ENCODE measurements at places on chromosomes 7 and 10. TPM values are rescaled to one million over a fixed set of nuclear protein-coding genes. Genes with fewer than 3 reads are reported as not detected.

- H3K36me3 ChIP-seq, result no peaks in the 10 kb centered on the region
- H3K4me1 ChIP-seq, result no peaks in the 10 kb centered on the region
- no peak overlapping the region for H3K4me3 ChIP-seq
- no peak for DNase-seq
Observed at GRCh38 chr10:64477791-64478190, 956.6 kb downstream of the REEP3 start.

DNA sequence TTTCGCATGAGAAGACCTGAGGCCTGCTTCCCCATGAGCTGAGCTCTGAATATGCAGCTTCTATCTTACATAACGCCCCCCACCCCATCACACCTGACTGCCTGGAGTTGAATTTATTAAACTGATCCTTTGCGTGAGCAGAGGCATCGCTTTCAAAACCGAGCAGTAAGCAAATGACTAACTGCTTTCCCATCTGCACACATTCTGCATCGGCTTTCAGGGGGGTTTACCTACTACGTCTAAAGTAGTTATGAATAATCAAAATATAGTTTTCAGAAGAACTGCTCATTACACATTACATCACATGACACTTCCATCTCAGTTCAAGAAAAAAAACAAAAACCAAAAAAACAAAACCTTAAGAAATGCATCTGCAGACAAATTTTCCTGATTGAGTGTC, 54.7 kb upstream of the EGR2 start:
- DNase-seq, result no peak
- H3K4me1 ChIP-seq, result no peaks in the 10 kb centered on the region
- H3K36me3 ChIP-seq, result no peaks in the 10 kb centered on the region
- H3K27me3 ChIP-seq, result peaks cover 11% of the 10 kb centered on the region
- H3K4me3 ChIP-seq, result no peak overlapping the region

GRCh38 chr10:119131512-119132240, 27.8 kb downstream of the DENND10 start:
- DNase-seq, result no peak
- no peaks in the 10 kb centered on the region for H3K27me3 ChIP-seq
- H3K36me3 ChIP-seq, result peaks cover 13% of the 10 kb centered on the region
- H3K4me1 ChIP-seq, result peaks cover 6% of the 10 kb centered on the region
- peak overlapping the region; percentile 74 for H3K27ac ChIP-seq
- peak overlapping the region; percentile 33 for H3K4me3 ChIP-seq

- no peaks in the 10 kb centered on the region for H3K4me1 ChIP-seq
- no peak overlapping the region for H3K4me3 ChIP-seq
- H3K27me3 ChIP-seq, result no peaks in the 10 kb centered on the region
- H3K36me3 ChIP-seq, result no peaks in the 10 kb centered on the region
- DNase-seq, result no peak
- H3K27ac ChIP-seq, result no peak overlapping the region
Observed at GRCh38 chr10:111281516-111281915, 204.7 kb downstream of the ADRA2A start.

DNA sequence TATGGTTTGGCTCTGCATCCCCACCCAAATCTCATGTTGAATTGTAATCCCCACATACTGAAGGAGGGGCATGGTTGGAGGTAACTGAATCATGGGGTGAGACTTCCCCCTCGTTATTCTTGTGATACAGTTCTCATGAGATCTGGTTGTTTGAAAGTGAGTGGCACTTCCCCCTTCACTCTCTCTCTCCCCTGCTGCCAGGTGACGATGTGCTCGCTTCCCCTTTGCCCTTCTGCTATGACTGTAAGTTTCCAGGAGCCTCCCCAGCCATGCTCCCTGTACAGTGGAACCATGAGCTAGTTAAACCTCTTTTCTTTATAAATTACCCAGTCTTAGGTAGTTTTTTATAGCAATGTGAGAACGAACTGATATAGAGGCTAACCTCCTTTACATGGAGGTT, 16.6 kb downstream of the PLPP4 start:
- no peak for DNase-seq
- H3K27ac ChIP-seq, result no peak overlapping the region

DNA sequence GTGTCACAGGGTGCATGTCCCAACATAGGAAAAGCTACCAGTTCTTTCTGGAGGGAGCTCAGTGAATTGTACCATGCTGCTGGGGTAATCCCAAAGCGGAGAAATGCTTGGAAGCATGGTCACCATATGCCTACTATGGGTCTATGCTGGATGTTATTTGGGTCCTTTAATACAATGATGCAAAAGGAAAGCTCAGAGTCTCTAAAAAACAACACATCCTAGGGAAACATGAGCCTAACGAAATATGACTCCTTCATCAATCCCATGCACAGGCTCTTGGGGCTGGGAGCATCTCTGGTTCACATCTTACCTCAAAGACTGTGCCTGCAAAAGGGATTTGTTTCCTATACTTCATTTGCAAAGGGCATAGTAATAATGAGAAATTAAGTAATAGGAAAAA, 65.2 kb downstream of the CUBN start:
- no peak for DNase-seq
- H3K36me3 ChIP-seq, result no peaks in the 10 kb centered on the region
- H3K4me3 ChIP-seq, result no peak overlapping the region

DNA sequence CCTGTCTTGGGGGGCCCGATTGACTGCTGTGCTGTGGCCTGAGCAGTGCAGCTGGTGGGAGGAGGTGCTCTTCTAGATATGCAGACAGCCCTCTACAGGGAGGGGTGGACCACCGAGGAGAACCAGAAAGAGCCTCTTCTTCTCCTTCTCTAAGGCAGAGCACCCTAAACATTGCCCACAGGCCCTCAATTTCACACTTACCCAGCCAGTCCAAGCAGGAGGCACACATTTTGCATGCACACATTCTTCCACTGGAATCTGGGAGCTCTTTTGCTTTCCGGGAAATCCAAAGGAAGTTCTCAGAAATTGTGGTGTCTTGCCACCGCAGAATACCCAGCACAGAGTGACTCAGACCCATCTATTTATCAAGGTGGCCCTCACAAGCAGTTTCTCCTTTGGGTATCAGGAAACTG, 45.8 kb downstream of the EEPD1 start:
- H3K27ac ChIP-seq, result no peak overlapping the region
- H3K27me3 ChIP-seq, result no peaks in the 10 kb centered on the region
- H3K4me1 ChIP-seq, result peaks cover 46% of the 10 kb centered on the region
- no peaks in the 10 kb centered on the region for H3K36me3 ChIP-seq
- no peak for DNase-seq

DNA sequence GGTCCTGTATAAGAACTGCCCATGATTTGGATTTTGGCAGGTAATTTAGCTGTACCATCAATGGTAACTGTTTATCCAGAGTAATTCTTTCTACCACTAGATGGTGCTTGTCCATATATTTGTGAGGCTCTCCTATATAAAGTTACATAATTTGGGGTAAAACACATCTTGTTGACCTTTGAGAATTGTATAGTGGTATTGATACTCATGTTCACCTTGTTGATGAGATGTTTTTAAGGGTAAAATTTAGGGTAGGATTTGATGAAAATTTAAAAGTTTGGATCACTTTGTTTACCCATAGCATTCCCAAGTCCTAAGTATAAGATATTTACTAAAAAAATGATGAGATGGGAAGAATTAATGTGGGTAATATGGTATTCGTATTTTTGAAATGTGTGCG, 31.6 kb downstream of the ST7 start:
- H3K27me3 ChIP-seq, result no peaks in the 10 kb centered on the region
- no peak overlapping the region for H3K27ac ChIP-seq
- H3K36me3 ChIP-seq, result no peaks in the 10 kb centered on the region

- H3K4me1 ChIP-seq, result peaks cover 42% of the 10 kb centered on the region
- no peaks in the 10 kb centered on the region for H3K36me3 ChIP-seq
- peak overlapping the region; percentile 81 for H3K27ac ChIP-seq
- H3K27me3 ChIP-seq, result no peaks in the 10 kb centered on the region
Observed at GRCh38 chr10:78456649-78457400, 423.2 kb downstream of the RPS24 start.

The ZNF862 gene
- total RNA-seq, result 6.8 TPM

The TMEM196 gene
- not detected for total RNA-seq

The NEURL1 gene
- 0.10 TPM for total RNA-seq

The BTBD16 gene
- total RNA-seq, result 0.82 TPM

The AKR1C8 gene
- not detected for total RNA-seq

The LRIT1 gene
- total RNA-seq, result not detected

The OR9A2 gene
- not detected for total RNA-seq

The ACBD5 gene
- total RNA-seq, result 18.4 TPM

The PAPSS2 gene
- 17.1 TPM for total RNA-seq

The ASAH2B gene
- total RNA-seq, result 3.3 TPM

The PPP1R17 gene
- total RNA-seq, result not detected

The SFRP5 gene
- 0.64 TPM for total RNA-seq

The HABP2 gene
- total RNA-seq, result 0.13 TPM

Measured in Panc1 (cell line).